ENCODE measurements at places on chromosomes 3 and 15.
A peak's percentile ranks its signal among the peaks of the same experiment; 100 is the strongest.

DNA sequence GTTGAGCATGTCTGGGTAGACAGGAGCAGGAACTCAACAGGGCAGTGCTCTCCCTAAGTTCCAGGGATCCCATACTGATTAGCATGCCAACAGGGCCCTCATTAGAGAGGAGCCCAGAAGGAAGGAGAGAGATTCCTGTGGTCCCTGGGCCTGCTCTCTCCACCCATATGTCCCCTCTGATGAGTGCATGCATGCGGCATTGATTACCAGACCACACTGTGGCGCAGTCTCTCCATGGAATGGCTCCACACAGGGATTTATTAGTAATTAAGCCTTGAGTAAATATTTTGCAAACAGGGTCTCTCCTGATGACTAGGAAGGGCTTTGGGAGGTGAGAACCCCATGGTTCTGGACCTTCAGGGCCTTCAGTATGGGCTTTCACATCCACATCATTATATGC is 60.0 kb upstream of the ST8SIA2 start:
- no peak for DNase-seq

GRCh38 chr3:169542331-169542751 is 121.2 kb downstream of the MECOM start:
- no peak for DNase-seq

- DNase-seq = peak; percentile 62
These were observed 30.2 kb downstream of the PGPEP1L start for GRCh38 chr15:98977441-98977840.

DNA sequence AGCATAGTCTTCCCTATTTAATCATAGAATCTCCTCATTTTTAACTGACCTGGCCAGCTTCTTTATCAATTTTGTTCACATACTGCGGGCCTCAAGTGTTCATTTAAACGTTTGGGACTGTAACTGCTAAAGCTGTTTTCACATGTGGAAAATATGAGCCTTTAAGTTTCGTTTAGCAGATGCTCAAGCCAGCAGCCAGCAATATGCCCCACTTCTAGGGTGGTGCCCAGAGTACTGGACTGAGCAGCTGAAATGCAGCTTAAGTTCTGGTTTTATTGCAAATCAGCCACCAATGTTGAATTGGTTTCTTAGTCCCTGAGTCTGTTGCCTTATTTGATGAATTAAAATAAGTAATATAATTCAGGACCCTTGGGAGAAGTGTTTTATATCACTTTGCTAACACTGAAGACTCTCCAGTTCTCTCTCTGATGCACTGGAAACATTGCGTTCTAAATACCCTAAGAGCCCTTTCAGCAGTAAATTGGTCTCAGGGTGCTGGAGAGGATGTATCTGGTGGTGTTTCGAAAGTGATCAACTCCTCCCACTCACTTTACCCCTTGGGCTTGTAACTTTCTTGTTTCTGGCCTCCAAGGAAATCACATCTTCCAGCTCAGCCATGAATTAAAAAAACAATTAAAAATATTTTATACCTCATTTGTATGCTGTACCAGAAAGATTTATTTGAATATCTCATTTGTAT is 61.7 kb downstream of the B3GALNT1 start:
- no peak for DNase-seq

- DNase-seq = no peak
These were observed 9.0 kb downstream of the TMEM43 start for GRCh38 chr3:14133876-14134275.

DNA sequence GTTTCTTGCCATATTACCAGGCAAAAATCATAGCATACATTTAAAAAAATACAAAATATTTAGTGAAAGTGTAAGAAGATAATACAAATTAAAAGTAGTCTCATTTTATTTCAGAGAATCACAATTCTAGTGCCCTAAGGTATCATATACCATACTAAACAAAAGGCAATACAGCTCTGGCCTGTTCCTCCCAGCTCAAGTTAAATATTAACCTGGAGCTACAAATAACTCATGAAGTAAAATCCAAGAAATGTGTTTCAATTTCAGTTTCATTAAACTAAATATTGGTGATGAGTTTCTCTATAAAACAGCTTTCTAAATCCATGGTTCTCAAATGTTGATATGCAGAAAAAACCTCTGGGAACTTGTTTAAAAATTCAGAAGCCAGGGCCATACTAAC is 67.7 kb downstream of the INO80 start:
- no peak for DNase-seq

DNA sequence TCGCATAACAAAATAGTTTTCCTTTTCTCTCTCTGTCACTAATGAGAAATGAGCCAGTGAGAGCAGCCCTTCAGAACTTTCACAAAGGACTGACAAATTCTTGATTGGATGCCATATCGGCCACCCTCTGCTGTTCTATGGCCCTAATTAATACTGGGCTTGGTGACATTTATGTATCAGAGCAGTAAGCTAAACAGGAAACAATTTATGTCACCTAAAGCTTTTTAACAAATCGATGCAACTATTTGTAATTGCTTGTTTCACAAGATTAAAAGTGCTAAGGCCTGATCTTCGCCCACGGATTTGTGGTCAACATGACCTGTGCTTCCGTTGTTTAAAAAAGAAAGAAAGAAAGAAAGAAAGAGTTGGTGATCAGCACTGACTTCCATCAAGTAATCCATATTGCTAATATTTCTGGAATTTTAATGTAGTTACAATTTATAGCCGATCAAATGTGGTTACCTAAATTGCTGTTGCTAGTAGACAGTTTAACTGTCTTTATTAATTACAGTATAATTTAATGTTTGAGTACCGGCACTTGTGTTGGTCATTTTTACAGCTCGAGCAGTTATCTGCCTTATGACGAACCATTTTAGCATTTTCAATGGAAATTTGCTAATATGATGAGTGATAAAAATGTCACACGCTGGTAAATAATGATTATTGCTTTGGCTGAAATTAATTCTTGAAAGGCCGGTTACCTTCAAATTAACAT is 631.3 kb downstream of the FOXP1 start:
- DNase-seq = no peak

- DNase-seq = no peak
These were observed 36.3 kb downstream of the KNL1 start for GRCh38 chr15:40630313-40630712.

- peak; percentile 51 for DNase-seq
These were observed 2.2 kb downstream of the GPR149 start for GRCh38 chr3:154427685-154428285.

DNA sequence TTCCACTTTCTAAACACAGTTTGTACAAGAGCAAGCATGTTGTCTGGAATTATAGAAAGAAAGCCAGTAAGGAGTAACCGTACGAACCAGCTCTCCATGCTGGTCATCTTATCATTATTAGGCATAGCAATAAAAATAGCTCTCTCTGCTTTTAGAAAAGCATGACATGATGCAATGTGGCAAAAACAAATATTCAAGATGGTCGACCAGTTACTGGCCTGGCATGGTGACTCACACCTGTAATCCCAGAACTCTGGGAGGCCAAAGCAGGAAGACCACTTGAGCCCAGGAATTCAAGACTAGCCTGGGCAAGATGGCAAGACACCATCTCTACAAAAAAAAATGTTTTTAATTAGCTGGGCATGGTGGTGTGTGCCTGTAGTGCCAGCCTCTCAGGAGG is 2.6 kb upstream of the MAP4 start:
- no peak for DNase-seq

DNA sequence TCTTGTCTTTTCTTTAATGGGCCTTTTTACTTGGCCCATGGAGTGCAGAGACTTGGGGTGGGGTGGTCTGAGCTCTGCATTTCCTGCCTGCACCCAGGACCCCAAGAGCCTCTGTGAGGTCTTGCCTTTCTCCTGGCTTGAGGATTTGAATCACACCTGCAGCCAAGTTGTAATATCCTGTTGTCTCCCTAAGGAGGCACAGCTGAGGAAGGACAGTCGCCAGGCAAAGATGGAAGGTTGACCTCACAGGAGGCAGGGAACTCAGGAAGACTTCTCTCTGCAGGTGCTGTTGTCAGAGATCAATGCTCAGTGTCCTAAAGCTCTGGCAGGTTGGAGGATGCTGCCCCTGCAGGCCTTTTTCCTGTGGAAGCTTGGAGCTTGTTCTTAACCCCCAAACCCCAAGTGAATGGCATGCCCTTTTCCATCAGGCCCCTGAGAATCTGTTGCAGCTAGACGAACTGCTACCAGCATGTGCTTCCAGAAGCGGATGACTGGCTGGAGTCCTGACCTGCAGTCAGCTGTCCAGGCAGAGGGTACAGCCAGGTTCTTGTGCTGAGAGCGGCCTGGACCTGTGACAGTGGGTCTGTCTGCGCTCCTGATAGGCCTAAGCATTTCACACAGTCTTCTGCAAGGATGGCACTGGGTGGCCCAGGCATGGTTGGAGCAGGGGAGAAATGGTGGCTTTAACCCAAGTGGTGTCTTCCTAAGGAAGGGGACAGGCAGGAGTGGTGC is 120.0 kb downstream of the EEFSEC start:
- DNase-seq = no peak

DNA sequence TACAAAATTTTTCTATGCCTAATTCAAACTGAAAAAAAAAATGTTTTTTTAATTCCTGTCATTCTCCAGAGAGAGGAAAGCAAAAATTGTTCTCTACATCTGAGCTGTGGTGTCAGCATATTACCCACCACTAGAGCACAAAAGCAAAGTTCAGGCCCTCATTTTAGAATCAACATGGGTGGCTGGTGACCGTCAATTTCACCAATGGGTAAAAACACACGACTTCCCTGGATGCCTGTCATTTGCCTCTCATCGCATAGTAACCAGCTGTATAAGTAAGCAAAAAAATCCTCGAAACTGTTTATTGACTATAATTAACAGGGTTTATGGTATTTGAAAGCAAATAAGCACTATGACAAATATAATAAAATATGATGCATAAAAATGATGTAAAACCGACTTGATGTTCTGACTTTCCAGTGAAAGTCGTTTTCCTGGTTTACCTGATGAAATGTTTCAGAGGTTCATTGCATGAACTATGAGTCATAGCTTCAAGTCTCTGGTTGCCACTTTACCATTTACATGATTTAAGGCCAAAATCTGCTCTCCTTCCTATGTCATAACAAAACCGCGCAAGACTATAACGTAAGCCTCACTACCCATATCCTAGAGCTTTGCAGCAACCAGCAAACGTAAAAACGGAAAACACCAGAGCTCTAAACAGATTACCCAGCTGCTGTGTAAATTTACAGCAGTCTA is 60.5 kb downstream of the THBS1 start:
- DNase-seq = no peak

- no peak for DNase-seq
These were observed 632.7 kb downstream of the NTRK3 start for GRCh38 chr15:87623832-87624231.

Measured in DMS79 (cell line).